ENCODE measurements at places on chromosomes 4 and X. TPM values are rescaled to one million over a fixed set of nuclear protein-coding genes. Genes with fewer than 3 reads are reported as not detected.

Gene TACR3
- 0.20 TPM for total RNA-seq

Gene GLA
- 29.4 TPM for total RNA-seq

Gene ADAMTS3
- total RNA-seq = 0.10 TPM

Gene SPANXN5
- not detected for total RNA-seq

GRCh38 chr4:48654015-48654664 is 125.9 kb downstream of the FRYL start:
- H3K4me3 ChIP-seq = no peak overlapping the region
- peaks cover 3% of the 10 kb centered on the region for H3K27me3 ChIP-seq
- peaks cover 21% of the 10 kb centered on the region for H3K4me1 ChIP-seq
- no peak for DNase-seq
- H3K27ac ChIP-seq = peak overlapping the region; percentile 82

DNA sequence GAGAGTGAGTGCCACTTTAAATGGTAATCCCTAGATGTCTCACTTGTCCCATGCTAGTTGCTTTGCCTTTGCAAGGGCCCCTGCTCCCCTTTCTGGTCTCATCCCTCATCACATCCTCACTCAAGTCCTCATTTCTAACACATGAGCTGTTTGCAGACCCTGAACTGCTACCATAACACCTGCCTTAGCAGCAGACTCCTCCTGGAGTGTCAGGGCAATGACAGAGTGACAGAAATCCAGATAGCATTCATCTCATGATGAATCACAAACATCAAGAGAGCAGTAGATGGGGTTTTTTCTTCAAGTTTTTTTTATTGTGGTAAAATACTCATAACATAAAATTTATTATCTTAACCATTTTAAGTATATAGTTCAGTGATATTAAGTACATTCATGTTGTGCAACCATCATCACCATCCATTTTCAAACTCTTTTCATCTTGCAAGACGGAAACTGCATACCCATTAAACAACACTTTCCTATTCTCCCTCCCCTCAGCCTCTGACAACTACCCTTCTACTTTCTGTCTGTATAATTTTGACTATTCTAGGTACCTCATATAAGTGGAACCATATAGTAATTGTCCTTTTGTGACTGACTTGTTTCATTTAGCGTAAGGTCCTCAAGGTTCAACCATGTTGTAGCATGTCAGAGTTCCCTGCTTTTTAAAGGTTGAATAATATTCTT is 133.2 kb upstream of the RPS6KA3 start:
- H3K36me3 ChIP-seq = no peaks in the 10 kb centered on the region
- H3K4me1 ChIP-seq = peaks cover 7% of the 10 kb centered on the region
- H3K27me3 ChIP-seq = no peaks in the 10 kb centered on the region
- no peak overlapping the region for H3K27ac ChIP-seq
- H3K4me3 ChIP-seq = no peak overlapping the region

DNA sequence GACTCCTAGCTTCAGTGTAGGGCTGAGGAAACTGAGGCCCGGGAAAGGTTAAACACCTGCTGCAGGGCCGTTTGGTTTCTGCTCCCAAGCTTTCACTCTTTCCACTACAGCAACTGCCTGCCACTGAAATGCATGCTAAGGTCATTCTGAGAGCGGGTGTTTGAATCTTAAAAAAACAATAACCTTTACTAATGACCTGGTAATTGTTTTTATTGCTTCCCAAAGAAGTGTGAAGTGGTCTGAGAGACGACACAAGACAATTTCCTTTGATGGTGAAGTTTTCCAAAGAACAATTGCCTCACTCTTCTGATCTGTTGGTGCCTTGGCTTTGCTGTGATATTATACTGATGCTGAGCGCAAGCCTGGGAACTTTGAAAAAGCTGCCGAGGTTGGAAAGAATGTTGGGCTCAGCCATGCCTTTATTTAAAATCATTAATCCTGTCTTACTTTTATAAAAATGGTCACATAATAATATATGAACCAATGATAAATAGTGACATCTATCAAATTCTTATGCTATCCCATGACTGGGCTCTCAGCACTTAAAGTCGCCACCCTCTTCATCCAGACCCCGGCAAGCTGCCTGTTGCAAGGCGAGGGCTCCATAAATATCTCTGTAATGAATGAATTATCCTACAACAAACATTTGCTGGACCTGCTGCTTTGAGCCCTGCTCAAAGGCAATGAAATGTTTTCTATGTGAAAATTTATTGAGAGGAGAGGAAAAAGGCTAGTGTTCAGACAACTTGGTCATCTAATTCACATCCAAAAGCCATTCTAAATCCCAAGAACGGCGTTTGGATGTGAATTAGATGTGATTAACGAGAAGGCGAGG is 67.8 kb upstream of the SOD3 start:
- H3K36me3 ChIP-seq = no peaks in the 10 kb centered on the region
- no peaks in the 10 kb centered on the region for H3K4me1 ChIP-seq
- peaks cover 2% of the 10 kb centered on the region for H3K27me3 ChIP-seq
- DNase-seq = no peak

DNA sequence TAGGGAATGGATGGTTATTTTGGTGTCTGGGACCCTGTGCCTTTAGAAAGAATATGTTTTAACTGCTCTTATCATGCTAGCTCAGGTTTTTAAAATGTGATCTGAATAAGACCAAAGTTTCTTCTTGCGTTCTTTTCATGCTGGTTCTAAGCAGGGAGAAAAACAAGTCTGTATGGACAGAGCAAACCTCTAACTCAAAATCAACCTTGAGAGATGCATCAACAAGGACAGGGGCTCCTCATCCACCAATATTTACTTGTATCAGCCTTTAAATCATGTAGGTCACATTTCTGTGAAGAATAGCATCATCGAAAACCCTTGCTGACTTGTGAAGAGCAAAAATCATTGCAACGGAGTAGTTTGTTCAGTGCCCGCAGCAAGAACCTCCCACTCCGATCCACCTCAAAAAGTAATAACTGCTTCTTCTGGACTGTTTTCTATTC is 1.2 kb downstream of the ATP10D start:
- no peaks in the 10 kb centered on the region for H3K36me3 ChIP-seq
- H3K27me3 ChIP-seq = peaks cover 4% of the 10 kb centered on the region
- H3K27ac ChIP-seq = peak overlapping the region; percentile 97
- H3K4me3 ChIP-seq = peak overlapping the region; percentile 98
- peaks cover 8% of the 10 kb centered on the region for H3K4me1 ChIP-seq
- no peak for DNase-seq

GRCh38 chrX:150547375-150548115 is 20.9 kb upstream of the MTM1 start:
- no peaks in the 10 kb centered on the region for H3K27me3 ChIP-seq
- H3K4me1 ChIP-seq = no peaks in the 10 kb centered on the region
- DNase-seq = peak; percentile 67

DNA sequence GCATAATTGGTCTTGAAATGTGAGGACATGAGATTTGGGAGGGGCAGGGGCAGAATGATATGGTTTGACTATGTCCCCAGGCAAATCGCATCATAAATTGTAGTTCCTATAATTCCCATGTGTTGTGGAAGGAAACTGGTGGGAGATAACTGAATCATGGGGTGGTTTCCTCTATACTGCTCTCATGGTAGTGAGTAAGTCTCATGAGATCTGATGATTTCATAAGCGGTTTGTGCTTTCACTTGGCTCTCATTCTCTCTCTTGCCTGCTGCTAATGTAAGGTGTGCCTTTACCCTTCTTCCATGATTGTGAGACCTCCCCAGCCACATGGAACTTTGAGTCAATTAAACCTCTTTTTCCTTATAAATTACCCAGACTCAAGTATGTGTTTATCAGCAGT is 2595.9 kb downstream of the PCDH7 start:
- no peak overlapping the region for H3K27ac ChIP-seq
- DNase-seq = no peak
- H3K27me3 ChIP-seq = no peaks in the 10 kb centered on the region
- H3K4me1 ChIP-seq = no peaks in the 10 kb centered on the region

- no peak overlapping the region for H3K4me3 ChIP-seq
- DNase-seq = no peak
- H3K27me3 ChIP-seq = no peaks in the 10 kb centered on the region
- H3K27ac ChIP-seq = no peak overlapping the region
Measured at GRCh38 chr4:21901281-21901680, 47.3 kb downstream of the KCNIP4 start.

- peaks cover 6% of the 10 kb centered on the region for H3K27me3 ChIP-seq
- DNase-seq = no peak
- H3K4me1 ChIP-seq = peaks cover 11% of the 10 kb centered on the region
- H3K27ac ChIP-seq = no peak overlapping the region
Measured at GRCh38 chr4:154545689-154546088, 4.5 kb downstream of the PLRG1 start.

DNA sequence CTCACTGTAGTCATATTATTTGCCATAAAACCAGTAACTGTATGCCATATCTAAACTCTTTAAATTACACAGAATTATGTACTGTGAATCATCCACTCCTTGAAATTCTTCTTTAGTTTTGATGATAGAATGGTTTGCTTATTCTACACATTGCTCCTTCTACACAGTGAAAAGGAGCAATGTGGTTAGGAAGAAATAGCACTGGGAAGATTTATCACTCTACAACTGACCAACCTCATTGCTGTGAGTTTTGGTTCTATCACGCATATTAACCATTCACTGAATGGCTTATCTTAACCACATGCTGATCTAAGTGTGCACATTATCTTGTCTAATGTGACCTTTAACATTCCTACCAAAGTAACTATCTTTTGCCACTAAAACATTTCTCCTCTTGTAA is 415.7 kb upstream of the NDST4 start:
- no peaks in the 10 kb centered on the region for H3K36me3 ChIP-seq
- H3K4me3 ChIP-seq = no peak overlapping the region
- no peak for DNase-seq
- H3K4me1 ChIP-seq = no peaks in the 10 kb centered on the region
- no peaks in the 10 kb centered on the region for H3K27me3 ChIP-seq

- H3K4me1 ChIP-seq = no peaks in the 10 kb centered on the region
- H3K4me3 ChIP-seq = no peak overlapping the region
- no peak for DNase-seq
- no peaks in the 10 kb centered on the region for H3K36me3 ChIP-seq
- H3K27ac ChIP-seq = no peak overlapping the region
Measured at GRCh38 chr4:108933046-108933445, 170.2 kb upstream of the ETNPPL start.

Gene ZIC3
- 0.69 TPM for total RNA-seq

- H3K4me3 ChIP-seq = no peak overlapping the region
- H3K4me1 ChIP-seq = no peaks in the 10 kb centered on the region
- DNase-seq = no peak
- H3K27me3 ChIP-seq = no peaks in the 10 kb centered on the region
- H3K36me3 ChIP-seq = no peaks in the 10 kb centered on the region
Measured at GRCh38 chrX:134933911-134934310, 56.9 kb upstream of the SMIM10 start.

- peaks cover 3% of the 10 kb centered on the region for H3K27me3 ChIP-seq
- no peak overlapping the region for H3K4me3 ChIP-seq
- H3K4me1 ChIP-seq = peaks cover 35% of the 10 kb centered on the region
- H3K36me3 ChIP-seq = no peaks in the 10 kb centered on the region
- H3K27ac ChIP-seq = no peak overlapping the region
Measured at GRCh38 chr4:89267392-89267791, 40.2 kb downstream of the GPRIN3 start.

GRCh38 chrX:84932814-84933213 is 70.9 kb upstream of the APOOL start:
- no peak overlapping the region for H3K27ac ChIP-seq
- no peaks in the 10 kb centered on the region for H3K27me3 ChIP-seq
- DNase-seq = no peak
- H3K4me3 ChIP-seq = no peak overlapping the region
- no peaks in the 10 kb centered on the region for H3K4me1 ChIP-seq

DNA sequence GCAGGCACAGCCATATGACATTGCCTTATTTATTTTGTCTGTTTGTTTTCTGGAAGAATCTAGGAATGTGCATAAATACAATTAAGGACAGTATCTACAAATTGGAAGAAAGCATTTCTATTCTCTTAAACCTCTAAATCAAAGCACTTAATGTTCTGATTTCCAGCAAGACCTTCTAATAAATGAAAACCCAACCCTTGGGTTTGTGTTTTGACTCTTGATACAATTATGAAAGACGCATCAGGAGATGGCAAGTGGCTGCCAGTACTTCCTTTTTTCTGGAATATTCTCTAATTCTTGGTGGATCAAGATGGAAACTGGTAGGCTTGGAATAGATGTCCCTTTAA is 437 bp upstream of the CPE start:
- H3K27ac ChIP-seq = peak overlapping the region; percentile 95
- peaks cover 31% of the 10 kb centered on the region for H3K4me1 ChIP-seq
- peaks cover 7% of the 10 kb centered on the region for H3K27me3 ChIP-seq
- peaks cover 9% of the 10 kb centered on the region for H3K36me3 ChIP-seq

DNA sequence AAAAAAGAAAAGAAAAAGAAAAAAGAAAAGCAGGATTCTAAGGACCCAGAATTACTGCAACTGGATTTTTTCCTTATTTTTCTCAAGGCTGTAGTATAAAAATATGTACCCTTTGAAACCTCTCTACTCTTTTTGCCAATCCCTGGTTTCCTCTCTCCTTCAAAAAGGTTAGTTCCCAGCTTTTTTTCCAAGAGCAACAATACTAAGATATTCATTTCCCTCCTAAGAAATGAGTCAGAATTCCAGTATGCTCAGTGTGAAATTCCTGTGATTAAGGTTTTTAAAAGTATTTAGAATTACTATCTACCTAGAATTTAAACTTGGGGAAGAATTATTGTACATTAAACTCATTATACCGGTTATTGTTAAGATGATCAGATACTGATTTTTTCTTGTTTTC is 22.0 kb downstream of the SMIM14 start:
- H3K27ac ChIP-seq = no peak overlapping the region
- H3K4me1 ChIP-seq = no peaks in the 10 kb centered on the region
- H3K36me3 ChIP-seq = no peaks in the 10 kb centered on the region
- H3K4me3 ChIP-seq = no peak overlapping the region
- H3K27me3 ChIP-seq = no peaks in the 10 kb centered on the region
- no peak for DNase-seq

Gene ZFX
- 33.9 TPM for total RNA-seq

- H3K27me3 ChIP-seq = peaks cover 4% of the 10 kb centered on the region
- no peak for DNase-seq
- H3K36me3 ChIP-seq = no peaks in the 10 kb centered on the region
- H3K4me3 ChIP-seq = peak overlapping the region; percentile 79
Measured at GRCh38 chrX:100411802-100412715, 2.0 kb upstream of the PCDH19 start.

Measured in glutamatergic neuron (in vitro differentiated cells).